ENCODE measurements at places on chromosomes 12 and 14. TPM values are rescaled to one million over a fixed set of nuclear protein-coding genes. Genes with fewer than 3 reads are reported as not detected.
A peak's percentile ranks its signal among the peaks of the same experiment; 100 is the strongest.

FOXG1 gene
- 0.18 TPM for total RNA-seq

LRP1-AS gene
- total RNA-seq: not detected

DNA sequence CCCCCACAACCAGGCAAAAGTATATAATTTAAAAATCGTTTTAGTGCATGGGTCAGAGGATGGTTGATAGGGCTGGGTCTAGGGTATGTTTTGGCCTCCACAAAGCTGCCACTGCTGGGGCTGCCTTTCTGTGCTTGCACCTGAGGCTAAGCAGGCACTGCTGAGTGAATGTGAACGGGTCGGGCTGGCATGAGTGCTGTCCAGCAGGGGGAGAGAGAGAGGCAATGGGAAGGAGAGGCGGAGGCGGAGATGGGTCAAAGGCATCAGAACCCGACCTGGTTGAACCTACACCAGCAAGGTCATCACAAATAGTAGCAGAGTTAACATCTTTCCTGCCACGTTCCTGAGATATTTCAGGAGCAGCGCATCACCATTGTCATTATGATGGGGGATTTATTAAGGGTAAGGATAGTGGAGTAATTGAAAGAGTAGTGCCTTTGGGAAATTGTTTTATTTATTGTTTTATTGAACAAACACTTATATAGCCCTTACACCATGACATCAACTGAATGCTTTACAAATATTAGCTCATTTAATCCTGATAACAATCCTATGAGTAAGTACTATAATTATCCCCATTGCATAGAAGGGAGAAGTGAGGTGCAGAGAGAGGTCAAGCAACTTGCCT lies 5.8 kb upstream of the NRXN3 start:
- no peak overlapping the region for H3K27ac ChIP-seq
- H3K4me1 ChIP-seq: peaks cover 7% of the 10 kb centered on the region
- H3K27me3 ChIP-seq: no peaks in the 10 kb centered on the region
- DNase-seq: no peak

DNA sequence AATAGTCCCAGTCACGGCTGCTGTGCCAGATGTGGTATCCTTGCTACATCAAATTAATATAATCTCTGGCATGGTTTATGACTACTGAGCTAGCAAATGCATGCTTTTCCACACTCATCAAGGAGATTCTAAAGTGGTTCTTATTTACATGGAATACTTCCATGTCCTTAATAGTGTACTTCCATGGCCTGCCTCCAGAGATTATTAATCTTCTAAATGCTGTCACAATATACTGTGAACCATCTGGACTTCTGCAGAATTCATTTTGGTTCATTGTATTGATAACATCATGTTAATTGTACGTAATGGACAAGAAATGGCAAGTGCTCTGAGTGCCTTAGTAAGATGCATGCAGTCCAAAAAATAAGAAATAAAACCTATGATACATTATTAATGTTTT lies 230.8 kb downstream of the NUAK1 start:
- H3K4me1 ChIP-seq: no peaks in the 10 kb centered on the region
- no peaks in the 10 kb centered on the region for H3K27me3 ChIP-seq
- no peaks in the 10 kb centered on the region for H3K36me3 ChIP-seq
- H3K4me3 ChIP-seq: no peak overlapping the region
- DNase-seq: peak; percentile 42

DNA sequence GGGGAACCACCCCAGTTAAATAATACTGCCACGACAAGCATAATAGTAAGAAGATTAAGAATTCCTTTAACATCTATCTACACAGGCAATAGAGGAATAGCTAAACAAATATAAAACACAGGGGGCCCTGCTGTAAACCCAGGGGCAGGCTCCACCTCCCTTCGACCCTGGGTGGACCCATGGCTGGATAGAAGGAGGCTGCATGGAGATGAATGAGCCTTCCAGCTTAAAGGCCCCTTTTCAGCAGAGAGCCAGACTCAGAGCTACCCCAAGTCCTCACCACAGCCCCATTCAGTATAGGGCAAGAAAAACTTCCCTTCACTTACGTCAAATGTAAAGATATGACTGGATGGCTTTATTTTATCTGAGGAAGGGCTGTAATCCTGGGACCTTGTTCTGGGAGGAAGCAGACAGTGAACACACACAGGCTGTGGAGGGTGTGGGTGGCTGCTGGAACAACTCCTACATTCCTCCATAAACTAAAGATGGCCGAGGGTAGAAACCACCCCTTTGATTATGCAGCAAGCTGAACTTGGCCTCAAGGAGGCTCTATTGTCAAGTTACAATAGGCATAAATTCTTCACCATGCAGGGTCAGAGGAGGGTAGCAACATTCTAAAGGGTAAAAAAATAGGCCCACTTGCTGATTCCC lies 30.4 kb downstream of the NUAK1 start:
- H3K27me3 ChIP-seq: no peaks in the 10 kb centered on the region
- H3K27ac ChIP-seq: peak overlapping the region; percentile 89

GRCh38 chr12:10211101-10211939 lies 1.4 kb upstream of the GABARAPL1 start:
- H3K36me3 ChIP-seq: no peaks in the 10 kb centered on the region
- peaks cover 7% of the 10 kb centered on the region for H3K4me1 ChIP-seq
- H3K27me3 ChIP-seq: no peaks in the 10 kb centered on the region
- peak overlapping the region; percentile 99 for H3K27ac ChIP-seq
- DNase-seq: no peak

DNA sequence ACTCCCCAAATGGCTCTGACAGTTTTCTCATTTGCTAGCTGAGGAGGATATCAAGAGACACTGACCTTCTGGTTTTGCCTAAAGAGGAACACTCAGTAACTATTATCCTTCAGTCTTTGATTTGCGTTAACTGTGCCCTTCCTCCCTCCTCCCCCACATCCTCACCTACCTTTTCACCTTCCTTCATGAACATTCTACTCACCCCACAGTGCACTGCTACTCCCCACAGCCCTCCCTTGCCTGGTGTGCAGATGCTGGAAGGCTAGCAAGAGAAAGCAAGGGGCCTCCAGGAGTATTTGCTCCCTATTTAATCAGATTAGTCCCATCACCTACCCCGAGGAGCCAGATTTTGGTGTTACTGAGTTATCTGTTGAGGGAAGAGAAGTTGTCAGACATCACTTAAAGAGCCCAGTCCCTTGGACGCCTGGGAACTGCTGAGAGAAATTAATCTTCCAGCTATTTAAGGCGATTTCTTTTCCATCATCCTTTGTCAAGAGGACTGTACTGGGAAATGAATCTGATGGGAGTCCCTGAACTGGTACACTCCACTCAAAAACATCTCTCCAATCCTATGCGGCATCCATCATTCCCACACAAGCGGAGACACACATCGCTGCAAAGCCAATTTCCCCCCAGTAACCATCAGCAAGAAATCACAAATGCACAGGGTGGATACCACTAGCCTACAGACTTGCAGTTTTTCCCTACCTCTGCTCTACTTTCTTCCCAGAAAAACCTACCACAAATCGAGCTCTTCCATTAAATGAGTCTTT lies 11.5 kb downstream of the PSMB5 start:
- H3K4me3 ChIP-seq: no peak overlapping the region
- no peak overlapping the region for H3K27ac ChIP-seq
- peaks cover 13% of the 10 kb centered on the region for H3K36me3 ChIP-seq
- no peak for DNase-seq
- H3K27me3 ChIP-seq: no peaks in the 10 kb centered on the region
- peaks cover 8% of the 10 kb centered on the region for H3K4me1 ChIP-seq

GRCh38 chr12:120687578-120688289 lies 785 bp downstream of the MLEC start:
- peak overlapping the region; percentile 67 for H3K27ac ChIP-seq
- no peak for DNase-seq
- peak overlapping the region; percentile 75 for H3K4me3 ChIP-seq
- H3K36me3 ChIP-seq: no peaks in the 10 kb centered on the region
- H3K27me3 ChIP-seq: no peaks in the 10 kb centered on the region
- peaks cover 13% of the 10 kb centered on the region for H3K4me1 ChIP-seq

- H3K4me3 ChIP-seq: no peak overlapping the region
- no peaks in the 10 kb centered on the region for H3K36me3 ChIP-seq
Measured at GRCh38 chr12:80513211-80513610, 69.2 kb downstream of the PTPRQ start.

Measured in astrocyte (in vitro differentiated cells and primary cell).